ENCODE measurements at places on chromosomes 16 and 17. TPM values are rescaled to one million over a fixed set of nuclear protein-coding genes. Genes with fewer than 3 reads are reported as not detected.

DNA sequence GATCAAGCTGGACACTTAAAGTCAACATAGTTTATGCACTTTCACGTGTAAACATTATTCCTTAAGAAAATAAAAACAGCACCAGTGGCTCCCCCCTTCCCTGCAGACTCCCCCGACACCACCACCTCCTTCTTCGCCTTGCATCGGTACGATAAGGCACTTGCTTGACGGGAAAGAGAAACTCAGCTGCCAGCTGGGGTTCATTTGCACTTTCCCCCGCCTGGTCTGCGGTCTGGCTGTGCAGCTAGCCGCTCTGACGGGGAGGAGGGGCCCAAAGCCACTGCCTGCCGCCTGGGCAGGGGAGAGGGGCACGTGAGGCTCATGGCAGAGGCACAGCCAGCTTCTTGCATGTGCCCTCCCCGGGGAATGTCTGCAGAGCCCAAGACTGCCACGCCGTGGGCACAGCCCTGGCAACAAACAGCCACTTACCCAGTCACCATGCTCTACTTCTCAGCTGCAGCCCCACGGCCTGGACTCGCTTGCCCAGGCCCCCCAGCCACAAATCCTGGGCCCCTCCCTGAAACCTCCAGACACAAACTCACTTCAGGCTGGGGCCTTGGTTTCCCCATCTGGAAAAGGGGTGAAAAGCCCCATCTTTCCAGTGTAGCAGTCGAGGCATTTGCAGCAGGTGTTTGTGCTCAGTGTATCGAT lies 16.5 kb upstream of the PRM1 start:
- DNase-seq: no peak

- peak; percentile 60 for DNase-seq
Measured at GRCh38 chr16:56041556-56042140, 149.6 kb upstream of the GNAO1 start.

DNA sequence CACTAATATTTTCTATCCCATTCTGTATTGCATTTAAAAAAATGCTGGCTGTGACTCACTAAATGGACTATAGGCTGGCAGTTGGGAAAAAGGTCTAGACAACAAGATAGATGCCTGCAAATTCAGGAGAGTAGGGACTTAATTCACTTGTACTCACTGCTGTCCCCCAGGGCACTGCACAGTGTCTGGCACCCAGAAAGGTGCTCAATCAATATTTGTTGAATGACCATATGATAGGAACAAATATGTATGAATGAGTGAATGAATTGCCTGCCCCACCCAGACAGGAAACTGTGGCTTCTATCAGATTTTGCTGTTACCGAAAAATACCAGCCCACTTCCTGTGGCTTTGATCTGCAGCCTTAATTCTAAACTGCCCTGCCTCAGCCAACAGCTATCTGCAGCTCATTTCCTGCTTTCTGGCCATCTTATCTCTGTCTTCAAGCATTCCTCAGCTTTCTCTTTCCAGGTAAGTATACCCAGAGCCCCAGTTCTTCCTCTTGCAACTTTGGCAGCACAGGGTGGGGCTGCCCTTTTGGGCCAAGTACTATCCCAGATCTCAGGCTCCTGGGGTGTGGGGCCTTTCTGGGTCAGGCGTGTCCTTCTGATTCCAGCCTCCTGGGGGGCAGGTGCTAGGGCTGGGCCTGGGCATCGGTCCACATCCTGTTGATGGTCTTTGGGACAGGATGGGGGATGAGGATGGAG lies 15.3 kb upstream of the TNS4 start:
- DNase-seq: no peak

DNA sequence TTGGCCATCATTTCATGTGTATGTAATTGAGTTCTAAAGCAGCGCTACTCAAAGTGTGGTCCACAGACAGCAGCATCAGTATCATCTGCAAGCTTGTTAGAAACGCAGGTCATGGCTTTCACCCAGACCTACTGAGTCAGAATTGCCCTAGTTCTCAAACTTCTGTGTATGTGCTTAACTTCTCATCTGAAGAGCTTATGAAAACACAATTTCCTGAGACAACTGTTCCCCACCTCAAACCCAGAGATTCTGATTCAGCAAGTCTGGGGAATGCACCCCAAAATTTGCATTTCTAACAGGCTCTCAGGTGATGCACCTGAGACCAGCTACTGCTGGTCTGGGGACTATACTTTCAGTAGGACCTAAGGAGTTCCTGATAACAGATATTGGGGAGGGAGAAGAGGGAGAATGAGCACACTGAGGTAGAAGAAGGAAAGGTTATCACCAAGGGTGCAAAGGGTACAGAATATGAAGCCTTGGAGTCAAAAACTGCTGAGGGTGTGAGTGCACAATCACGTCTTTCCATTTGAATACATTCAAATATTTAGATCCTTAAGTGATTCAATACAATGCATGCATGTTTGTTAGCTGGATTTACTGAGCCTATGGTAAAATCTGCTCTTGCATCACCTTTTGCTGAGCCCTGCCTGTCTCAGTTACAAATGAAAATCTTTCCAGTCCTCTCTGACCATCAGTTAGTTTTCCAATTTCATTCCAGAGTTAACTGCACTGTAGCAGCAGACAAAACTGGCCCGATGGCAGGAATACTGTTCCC lies 29.2 kb upstream of the SKAP1 start:
- DNase-seq: no peak

DNA sequence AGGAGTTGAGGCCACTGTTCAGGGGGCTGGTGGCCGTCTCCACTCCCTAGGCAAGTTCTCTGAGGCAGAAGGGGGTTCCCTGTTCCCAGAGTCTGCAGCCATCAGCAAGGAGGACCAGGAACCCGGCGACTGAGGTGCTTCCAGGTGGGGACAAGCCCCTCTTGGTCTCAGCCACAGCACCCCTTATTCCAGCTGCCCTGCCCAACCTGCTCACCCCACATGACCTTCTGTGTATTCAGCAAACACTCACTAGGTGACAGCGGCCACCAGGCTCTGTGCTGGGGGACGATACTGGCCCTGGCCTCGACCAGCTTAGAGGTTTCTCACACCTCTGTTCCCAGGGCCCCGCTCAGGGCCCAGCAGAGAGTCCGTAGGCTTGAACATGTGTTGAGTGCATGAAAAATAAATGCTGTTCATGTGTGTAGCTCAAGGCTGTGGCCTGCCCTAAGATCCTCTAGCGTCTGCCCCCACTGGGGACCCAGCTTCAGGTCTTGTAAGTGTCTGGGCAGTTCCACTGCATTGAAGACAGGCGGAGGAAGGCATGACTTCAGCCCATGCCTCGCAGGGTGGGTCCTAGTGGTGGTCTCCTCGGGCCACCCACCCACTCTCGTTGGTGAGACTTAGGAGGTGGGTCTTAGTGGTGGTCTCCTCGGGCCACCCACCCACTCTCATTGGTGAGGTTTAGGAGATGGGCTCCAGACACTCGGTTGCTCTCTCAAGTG lies 44.2 kb downstream of the NT5M start:
- DNase-seq: no peak

DNA sequence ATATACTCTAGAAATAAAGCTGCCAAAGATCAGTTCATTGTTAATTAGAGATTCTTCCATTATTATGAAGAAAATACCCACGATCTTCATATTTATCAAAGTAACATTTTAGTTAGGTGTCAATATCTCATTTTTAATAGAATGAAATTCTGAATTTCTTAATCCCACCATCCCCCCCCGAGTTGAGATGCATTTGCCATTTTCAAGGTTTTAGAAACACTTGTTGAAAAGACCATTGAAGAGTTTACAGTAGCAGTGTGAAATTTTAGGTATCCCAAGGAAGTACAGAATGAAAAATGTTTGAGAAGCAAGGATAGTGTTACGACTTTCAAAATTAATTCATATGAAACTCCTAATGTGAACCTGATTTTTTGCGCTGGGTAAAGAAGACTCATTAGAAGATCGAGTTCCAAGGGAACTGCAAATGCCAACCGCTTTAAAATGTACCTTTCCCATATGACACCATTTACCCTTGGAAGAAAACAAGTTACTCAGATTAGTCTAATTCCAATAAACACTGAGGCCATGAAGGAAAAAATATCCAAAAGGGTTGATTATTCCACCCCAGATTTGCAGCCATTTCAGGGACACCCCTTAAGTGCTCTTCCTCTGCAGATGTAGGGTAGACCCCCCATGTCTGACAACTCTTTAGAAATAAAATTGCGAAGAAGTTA lies 731 bp downstream of the IKZF3 start:
- no peak for DNase-seq

The FNDC8 gene
- total RNA-seq: not detected

The IRX3 gene
- total RNA-seq: 1.5 TPM
